ENCODE measurements at places on chromosomes 4 and X.

DNA sequence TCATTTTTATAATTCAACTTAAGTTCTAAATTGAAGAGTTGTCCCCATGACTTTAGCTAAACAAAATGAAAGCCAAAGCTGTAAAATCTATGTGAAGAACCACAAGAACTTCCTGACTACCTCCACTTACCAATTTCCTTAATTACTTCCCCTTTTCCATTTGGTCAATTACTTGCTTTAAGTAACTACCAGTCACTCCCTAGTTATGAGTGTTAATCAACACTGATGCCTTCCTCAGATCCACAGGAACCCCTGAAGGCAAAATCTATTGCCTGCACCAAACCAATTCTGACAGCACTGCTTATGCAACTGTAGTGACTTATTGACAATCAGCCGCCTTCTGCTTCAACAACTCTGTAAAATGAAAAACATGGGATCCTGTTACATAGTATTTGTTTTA, 10.5 kb downstream of the RBMX start:
- no peak for DNase-seq

- DNase-seq, result no peak
Observed at GRCh38 chr4:99219479-99219878, 433 bp upstream of the ADH6 start.

- no peak for DNase-seq
Observed at GRCh38 chrX:96833333-96833732, 50.4 kb upstream of the RPA4 start.

DNA sequence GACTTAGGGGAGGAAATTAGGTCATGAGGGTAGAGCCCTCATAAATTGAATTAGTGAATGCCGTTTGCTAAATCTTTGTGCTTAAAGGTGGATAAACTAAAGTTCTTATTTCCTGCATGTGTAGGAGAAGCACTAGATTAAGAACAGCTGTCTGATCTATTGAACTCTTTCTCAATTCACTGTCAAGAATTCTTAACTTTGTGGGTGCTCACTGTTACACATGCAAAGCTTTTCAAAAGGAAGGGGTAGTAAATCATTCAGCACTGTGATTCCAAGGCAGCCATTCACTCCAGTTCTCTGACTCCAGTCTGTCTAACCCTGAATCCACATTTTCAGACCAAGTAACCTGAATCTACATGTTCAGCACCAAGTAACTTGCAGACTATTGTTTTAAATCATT, 1520.1 kb downstream of the PCDH18 start:
- no peak for DNase-seq

GRCh38 chr4:121788896-121789295, 12.2 kb upstream of the EXOSC9 start:
- no peak for DNase-seq

DNA sequence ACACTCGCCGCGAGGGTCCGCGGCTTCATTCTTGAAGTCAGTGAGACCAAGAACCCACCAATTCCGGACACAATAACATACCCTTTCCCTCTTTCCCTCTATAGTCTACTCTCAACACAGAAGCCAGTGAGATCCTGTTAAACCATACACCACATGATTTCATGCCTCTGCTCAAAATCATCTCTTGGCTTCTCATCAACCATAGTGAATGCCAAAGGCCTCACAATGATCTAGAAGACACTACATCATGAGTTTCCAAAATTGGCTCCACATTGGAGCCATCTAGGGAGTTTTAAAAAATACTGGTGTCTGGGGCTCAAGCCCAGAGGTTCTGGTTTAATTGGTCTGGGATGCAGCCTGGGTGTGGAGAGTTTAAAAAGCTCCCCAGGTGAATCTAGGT, 124.5 kb downstream of the EFNB1 start:
- no peak for DNase-seq

GRCh38 chrX:14916017-14916674, 42.9 kb downstream of the MOSPD2 start:
- no peak for DNase-seq

- no peak for DNase-seq
Observed at GRCh38 chr4:48337731-48338130, 3.6 kb upstream of the SLAIN2 start.

GRCh38 chr4:8736090-8736825, 135.4 kb downstream of the HMX1 start:
- DNase-seq, result no peak

- DNase-seq, result no peak
Observed at GRCh38 chr4:85929961-85930665, 429.7 kb downstream of the MAPK10 start.

- no peak for DNase-seq
Observed at GRCh38 chr4:105509291-105509690, 35.4 kb upstream of the PPA2 start.

GRCh38 chrX:43238461-43238945, 417.6 kb upstream of the MAOA start:
- no peak for DNase-seq

GRCh38 chrX:64198036-64198435, 7.5 kb downstream of the AMER1 start:
- DNase-seq, result no peak

DNA sequence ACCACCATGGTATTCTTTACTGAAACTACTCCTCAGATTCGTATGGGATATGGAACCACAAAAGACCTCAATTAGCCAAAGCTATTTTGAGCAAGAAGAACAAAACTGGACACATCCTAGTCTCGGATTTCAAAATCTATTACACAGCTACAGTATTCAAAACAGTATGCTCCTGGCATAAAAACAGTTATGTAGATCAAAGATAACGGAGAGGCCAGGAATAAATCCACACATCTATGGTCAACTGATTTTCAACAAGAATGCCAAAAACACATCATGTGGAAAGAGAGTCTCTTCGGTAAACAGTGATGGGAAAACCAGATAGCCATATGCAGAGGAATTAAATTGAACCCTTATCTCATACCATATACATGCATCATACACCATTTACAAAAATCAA, 155.3 kb downstream of the SPCS3 start:
- no peak for DNase-seq

- DNase-seq, result no peak
Observed at GRCh38 chrX:65731684-65732289, 64.3 kb downstream of the MSN start.

DNA sequence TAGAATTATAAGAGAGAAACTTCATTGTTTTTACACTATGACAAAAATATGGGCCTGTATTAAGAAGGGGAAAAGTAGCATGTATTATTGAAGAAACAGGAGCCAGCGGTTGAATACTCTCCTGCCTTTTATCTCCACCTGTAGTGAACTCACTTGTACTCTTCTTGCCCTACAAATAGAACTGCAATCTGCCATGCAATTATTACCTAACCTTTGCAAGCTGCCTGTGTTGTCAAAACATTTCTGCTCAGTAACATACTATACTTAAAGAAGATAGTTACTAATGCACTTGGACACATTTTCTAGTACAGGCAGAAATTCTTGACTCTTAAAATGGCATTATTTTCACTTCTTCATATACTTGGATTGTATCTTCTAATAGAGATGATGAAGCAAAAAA, 818.4 kb upstream of the GRID2 start:
- DNase-seq, result peak; percentile 7

DNA sequence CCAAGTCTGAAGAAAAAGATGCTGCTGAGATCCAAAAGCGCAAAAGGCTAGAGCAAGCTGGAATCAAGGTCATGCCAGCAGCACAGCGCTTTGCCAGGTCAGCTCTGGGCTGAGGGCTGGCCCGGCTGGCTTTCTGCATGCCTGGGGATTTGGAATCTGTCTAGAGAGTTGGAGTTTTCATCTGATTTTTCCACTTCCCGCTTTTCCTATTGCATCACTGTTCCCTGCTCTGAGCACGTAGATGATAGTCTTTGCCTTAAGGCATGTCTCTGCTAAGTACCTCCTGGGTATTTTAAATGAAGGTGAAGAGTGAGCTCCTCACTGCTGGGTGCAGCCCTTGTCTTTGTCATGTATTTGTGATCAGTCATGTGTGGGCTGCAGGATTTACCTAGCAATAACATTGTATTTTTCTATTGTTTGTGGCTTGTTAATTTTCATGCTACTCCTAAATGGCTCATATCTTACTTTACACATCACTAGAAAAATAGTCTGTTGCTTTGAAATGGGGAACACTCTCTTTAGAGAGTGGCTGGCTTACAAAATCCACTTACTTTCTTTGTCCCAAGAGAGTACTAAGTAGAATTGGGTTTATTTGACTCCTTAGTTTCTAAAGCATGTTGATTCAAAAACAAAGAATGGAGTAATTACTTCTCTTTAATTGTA, 82.8 kb downstream of the LIMCH1 start:
- no peak for DNase-seq

DNA sequence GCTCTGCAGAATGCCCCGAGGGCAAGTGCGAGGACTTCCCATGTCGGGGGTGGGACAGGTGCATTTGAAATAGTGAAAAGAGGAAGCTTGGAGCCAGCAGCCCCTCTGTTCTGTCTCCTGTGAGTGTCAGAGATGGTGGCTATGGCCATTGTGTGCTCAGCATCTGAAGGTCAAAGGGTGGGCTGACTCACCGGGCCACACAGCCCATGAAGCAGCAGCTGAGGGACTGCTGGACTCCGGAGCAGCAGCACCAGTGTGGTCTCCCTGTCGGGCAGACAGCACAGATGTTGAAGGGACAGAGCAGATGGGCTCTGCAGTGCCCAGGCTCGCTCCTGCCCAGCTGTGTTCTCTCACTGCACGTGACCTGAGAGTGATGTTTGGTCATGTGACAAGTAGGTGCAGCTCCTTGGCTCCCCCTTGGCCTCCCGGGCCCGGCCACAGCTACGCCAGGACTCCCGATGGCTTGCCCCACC, 53.5 kb downstream of the TBC1D14 start:
- no peak for DNase-seq

DNA sequence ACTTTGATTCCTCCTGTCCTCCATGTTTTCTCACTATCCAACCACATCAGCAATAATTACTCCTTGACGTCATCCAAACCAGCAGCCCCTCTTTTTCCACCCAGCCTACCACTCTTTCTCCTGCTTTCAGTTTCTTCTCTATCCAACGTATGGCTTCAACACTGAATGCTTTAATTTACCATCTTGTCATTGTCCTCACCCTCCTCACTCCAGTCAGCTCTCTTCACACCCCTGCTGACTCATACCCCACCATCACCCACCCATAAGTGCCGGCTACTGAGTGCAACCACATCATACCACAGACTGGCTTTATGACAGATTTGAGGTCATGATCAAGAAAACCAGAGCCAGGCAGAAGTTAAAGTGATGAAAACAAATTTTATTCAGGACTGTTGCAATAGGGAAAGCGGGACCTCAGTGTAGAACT, 9.8 kb upstream of the ANXA5 start:
- DNase-seq, result no peak
